ENCODE measurements at places on chromosomes 6 and 20.

GRCh38 chr6:38150681-38151296, 331.3 kb downstream of the ZFAND3 start:
- no peak for DNase-seq

DNA sequence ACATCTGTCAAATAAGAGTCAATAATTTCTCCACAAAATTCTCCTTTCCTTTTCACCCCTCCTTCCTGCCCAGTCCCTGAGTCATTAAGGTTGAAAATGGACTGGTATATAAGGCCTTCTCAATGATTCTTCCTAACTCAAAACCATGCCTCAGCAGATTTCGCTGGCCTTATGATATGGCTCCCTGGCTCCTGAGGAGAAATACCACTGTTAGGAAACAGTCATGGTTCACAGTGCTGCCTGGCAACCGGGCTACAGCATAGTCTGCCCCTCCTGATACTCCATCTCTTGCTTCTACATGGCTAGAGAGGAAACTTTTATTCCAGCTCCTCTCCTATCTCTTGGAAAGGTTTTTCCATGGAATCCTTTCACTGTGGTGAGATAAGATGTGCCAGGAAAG, 4.7 kb downstream of the UBE2J1 start:
- peak; percentile 69 for DNase-seq

DNA sequence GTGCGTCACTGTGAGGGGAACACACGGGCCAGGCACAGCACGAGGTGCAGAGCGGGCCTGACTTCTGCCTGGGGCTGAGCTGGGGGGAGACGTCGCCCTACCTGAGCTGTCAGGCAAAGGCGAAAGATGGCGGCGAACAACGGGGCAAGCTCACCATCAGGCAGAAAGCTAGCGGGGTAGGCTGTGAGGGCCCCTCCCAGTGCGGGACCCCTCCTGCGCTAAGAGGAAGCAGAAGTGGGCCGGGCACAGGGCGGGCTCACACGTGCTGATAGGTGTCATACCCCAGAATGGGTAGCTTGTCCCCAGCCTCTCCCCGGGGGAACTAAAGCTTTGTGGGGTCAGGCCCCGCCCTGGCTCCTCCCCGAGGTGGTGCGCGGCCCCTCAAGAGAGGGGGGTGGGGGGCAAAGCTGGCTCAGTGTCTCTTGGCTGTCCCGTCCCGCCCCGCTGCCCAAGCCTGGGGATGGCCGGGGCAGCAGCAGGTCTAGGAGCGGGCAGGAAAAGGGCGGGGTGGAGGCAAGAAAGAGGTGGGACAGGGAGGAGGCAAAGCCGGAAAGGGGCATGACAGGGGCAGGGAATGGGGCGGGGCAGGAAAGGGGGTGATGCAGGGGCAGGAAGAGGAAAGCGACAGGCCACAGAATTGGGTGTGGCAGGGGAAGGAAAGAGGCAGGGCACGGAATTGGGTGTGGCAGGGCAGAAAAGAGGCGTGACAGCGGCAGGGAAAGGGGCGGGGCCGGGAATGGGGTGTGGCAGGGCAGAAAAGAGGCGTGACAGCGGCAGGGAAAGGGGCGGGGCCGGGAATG, 14.7 kb downstream of the UCKL1 start:
- DNase-seq, result no peak

DNA sequence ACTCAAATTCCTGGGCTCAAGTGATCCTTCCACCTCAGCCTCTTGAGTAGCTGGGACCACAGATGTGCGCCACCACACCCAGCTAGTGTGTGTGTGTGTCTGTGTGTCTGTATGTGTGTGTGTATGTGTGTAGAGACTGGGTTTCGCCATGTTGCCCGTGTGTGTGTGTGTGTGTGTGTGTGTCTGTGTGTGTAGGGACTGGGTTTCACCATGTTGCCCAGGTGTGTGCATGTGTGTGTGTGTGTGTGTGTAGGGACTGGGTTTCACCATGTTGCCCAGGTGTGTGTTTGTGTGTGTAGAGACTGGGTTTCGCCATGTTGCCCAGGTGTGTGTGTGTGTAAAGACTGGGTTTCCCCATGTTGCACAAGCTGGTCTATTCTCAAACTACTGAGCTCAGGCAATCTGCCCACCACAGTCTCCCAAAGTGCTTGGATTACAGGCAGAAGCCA, 28.3 kb downstream of the CDK5RAP1 start:
- DNase-seq, result peak; percentile 53

DNA sequence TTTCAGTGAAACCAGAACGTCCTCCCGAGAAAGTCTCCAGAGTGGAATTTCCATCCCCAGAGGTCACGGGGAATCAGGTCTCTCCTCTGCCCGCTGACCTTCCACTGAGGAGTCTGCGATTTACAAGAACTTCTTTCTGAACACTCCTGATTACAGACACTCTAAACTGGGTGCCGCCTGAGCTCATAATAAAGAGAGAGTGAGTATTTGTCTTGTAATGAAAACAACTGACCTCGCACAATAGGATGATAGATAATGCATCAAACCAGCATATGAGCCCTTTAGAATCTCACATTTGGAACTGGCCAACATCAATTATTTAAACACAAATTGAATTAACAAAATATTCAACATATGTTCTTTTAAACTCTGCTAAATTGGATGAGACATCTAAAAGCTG, 47.5 kb downstream of the DLL1 start:
- DNase-seq, result no peak

DNA sequence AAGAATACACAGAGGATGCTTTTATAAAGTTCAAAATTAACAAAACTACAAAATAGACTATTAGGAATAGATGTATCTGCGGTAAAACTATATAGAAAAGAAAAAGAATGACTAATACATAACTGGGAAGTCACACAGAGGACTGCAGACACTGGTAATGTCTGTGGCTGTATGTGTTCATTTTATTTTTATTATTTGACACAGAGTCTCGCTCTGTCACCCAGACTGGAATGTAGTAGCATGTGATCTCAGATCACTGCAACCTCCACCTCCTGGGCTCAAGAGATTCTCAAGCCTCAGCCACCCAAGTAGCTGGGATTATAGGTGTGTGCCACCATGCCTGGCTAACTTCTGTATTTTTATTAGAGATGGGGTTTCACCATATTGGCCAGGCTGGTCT, 38.9 kb downstream of the ESF1 start:
- peak; percentile 66 for DNase-seq

DNA sequence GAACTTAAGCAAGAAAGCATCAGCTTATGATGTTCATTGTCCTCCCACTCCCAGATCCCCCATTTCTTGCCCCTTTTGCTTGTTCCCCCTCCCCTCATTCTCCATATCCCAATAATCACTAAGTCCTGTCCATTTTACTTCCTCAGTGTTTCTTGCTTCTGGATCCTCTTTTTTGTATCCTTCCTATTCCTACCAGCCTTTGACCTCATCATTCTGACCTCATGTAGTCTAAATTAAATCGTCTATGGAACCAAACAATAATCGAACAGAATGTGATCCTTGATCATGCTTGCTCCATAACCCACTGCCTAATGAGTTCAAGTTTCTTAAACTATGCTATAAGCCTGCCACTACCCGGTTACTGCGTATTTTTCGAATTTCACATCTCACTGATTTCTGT, 5.4 kb upstream of the RSPH3 start:
- no peak for DNase-seq

DNA sequence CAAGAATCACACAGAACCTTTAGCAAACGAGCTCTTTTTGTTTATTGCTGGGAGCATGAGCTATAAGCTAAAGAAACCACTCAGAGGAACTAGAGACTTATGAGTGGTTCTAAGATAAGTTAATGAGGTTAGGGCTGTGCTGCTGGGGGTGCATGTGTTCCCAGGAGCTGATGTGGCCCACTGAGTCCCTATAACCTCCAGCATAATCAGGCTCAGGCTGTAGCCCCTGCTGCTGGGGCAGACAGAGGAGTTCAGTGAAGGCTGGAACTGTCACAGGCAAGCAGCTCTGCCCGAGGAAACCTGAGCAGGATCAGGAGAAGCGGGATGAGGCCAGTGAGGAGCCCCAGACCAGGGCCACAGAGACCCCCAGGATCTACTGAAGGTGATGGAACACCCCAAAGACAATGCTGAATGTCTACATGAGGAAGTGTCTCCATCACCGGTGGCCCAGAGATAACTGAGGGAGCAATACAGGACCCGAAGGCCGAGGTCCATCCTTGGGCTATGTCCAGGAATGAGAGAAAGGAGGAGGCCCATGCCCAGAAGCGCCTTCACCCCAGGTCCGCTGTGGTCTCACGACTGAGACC, 17.3 kb downstream of the TUBB2B start:
- DNase-seq, result no peak

GRCh38 chr6:125714441-125715090, 34.9 kb upstream of the HEY2 start:
- peak; percentile 28 for DNase-seq

- peak; percentile 56 for DNase-seq
Measured at GRCh38 chr6:144659202-144660182, 374.4 kb downstream of the UTRN start.

GRCh38 chr6:169452869-169453620, 199.4 kb upstream of the THBS2 start:
- DNase-seq, result no peak

Measured in kidney tubule cell (primary cell).